Small intestine (tissue), 16 donors: ENCODE measurements at places on chromosomes 5 and 9. TPM values are rescaled to one million over a fixed set of nuclear protein-coding genes. Genes with fewer than 3 reads are reported as not detected.

DNA sequence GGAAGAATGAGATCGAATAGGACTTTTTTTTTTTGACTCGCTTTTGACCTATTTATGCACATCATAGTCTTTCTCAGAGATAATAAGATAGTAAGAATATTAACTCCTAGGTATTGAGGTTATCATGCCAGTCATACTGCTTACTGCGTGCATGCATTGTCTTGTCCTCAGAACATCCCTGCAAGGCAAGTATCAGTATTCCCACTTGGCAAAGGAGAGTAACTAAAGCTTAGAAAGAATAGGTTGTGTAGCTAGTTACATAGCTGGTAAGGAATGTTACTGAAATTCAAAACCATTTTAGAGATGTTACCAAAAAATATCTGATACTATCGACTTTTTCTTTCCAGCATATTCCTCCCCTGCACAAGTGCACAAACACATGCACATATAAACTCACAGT, 296.1 kb upstream of the CLINT1 start:
- DNase-seq: no peak

The GM2A gene
- polyA plus RNA-seq: 22.5 TPM

DNA sequence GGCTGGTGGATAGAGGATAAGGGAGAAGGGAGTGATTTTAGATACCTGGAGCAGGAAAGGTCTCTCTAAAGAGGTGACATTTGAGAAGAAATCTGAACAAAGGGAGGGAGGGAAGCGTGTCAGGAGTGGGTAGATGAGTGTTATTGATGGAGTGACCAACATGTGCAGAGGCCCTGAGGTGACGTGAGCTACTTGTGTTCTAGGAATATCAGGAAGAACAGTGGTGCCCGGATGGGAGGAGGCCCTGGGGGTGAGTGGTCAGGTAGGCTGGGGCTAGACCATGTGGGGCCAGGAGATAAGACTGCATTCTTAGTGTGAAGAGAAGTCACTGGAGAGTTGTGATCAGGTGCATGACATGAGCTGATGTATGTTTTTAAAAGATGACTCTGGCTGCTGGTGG, 256.2 kb downstream of the ARHGAP26 start:
- DNase-seq: no peak

The CBY3 gene
- not detected for polyA plus RNA-seq

The PCDHAC1 gene
- not detected for polyA plus RNA-seq

DNA sequence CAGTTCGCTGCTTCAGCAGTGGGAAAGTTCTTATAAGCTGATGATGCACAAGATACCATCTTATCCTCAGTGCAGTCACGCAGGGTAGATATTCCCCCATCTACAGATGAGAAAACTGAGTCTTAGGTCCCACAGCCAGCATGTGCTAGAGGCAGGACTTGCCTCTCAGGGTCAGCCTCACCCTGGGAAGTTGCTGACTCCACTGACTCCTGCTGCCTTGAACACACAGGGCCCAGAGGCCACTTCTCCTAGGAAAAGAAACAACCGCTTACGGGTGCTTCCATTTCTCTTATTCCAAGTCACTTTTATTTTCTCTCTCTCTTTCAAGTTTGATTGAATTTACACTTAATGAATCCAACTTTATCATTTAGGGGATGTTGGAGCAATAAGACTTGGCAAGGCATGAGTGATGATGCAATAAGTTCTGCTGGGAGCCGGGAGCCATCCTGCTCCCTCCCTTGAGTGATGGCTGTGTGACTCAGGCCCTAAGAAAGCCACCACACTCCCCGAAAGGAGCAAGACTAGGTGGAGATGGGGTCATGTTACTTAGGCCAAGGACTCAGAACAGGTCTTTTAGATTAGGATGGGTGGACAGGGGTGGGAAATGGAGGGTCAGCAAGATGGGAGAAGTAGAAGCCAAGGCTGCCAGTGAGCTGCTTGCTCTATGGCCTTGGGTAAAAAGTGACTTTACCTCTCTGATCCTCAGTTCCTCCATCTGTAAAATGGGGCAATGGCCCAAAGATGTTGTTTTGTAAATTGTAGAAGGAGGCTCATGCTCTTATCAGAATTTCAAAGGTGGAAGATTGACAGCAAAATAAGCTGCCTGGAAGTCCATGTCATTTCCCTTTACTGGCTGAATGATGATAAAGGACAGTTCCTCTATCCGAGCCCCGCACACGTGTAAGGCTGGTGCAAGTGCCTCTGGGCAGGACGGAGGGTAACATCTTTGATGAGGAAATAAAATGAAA, 67.4 kb upstream of the ZNF618 start:
- peak; percentile 8 for DNase-seq

- no peak for DNase-seq
These were observed 711.8 kb upstream of the WWC1 start for GRCh38 chr5:167579693-167580055.
